ENCODE measurements at places on chromosomes 6 and 20.

DNA sequence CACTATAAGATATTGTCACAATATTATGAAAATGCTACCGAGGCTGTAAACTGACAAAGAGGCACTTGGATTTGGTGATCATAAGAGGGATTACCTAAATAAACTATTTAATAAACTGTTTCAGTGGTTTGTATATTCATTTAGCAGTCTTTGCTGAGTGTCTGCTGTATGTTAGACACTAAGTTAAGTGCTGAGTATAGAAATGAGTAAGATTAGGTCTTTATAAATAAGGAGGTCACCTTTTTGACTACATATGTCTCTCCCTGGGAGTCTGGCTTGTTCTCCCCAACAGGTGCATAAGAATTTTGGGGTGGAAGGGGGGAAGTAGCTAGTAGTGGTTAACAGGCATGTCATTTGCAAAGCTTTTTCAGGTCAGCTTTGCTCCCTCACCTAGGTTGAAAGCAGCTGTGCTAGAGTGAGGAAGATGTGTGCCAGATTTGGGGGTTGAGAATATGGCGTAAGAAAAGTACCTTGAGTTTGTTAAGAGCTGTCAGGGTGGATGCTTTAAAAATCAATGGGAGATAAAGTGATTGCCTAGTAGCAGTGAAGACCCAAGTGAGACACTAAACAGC is 246.3 kb downstream of the ZFAND3 start:
- no peak for DNase-seq

GRCh38 chr20:35643045-35643444 is 21.7 kb downstream of the CPNE1 start:
- DNase-seq, result no peak

DNA sequence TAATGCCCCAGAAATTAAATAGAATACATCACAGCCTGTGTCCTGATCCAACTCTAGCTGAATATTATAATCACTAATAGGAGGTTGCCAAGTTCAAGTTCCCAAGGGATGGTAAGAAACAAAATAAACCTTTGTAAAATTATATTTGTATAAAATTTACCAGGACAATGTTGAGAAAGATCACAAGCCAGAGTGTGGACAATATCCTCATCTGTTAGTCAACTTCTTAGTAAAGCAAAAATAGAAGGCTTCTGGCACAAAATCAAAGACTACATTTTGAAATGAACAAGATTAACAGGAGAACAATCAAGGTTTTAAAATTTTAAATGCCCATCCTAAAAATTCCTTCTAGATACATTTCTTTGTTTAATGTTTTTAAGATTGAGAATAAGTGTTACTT is 290.4 kb upstream of the HSF2 start:
- no peak for DNase-seq

- DNase-seq, result no peak
Measured at GRCh38 chr6:154567695-154568220, 57.3 kb upstream of the CNKSR3 start.

- no peak for DNase-seq
Measured at GRCh38 chr20:30506100-30506499, 751.4 kb upstream of the DEFB115 start.

Measured in neural progenitor cell (in vitro differentiated cells).